NCI-H1694 (cell line): ENCODE measurements at places on chromosomes 7 and 10.

GRCh38 chr7:35026150-35026549, 11.1 kb downstream of the DPY19L1 start:
- no peak for DNase-seq

DNA sequence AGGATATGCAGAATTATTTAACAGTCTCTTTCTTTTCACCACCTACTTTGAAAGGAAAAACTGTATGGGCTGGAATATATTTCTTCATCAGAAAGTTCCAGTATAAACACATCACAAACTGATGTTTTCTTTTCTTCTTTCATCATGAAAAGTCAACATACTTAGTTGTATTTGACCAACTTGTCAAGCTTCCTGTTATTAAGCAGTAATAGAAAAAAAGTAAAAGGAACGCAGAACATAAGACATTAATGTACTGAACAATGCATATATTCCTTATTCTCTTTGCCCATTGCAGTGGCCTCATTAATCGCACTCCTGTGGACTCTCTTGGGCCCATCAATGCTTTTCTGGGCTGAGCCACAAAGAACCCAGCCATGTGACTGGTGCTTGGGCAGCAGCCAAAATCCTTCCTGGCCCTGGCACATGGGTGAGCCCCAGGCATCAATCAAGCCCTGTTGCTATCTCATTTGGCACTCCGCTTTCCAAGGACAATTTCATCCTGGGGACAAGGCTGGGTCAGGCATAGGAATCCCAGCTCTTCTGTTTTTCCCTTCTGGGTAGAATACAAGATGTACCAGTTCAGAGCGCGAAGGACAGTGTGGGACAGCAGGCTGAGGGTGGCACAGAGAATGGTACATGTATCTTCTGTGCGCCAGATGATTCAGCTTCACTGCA, 42.3 kb downstream of the RHOBTB1 start:
- DNase-seq = peak; percentile 3

DNA sequence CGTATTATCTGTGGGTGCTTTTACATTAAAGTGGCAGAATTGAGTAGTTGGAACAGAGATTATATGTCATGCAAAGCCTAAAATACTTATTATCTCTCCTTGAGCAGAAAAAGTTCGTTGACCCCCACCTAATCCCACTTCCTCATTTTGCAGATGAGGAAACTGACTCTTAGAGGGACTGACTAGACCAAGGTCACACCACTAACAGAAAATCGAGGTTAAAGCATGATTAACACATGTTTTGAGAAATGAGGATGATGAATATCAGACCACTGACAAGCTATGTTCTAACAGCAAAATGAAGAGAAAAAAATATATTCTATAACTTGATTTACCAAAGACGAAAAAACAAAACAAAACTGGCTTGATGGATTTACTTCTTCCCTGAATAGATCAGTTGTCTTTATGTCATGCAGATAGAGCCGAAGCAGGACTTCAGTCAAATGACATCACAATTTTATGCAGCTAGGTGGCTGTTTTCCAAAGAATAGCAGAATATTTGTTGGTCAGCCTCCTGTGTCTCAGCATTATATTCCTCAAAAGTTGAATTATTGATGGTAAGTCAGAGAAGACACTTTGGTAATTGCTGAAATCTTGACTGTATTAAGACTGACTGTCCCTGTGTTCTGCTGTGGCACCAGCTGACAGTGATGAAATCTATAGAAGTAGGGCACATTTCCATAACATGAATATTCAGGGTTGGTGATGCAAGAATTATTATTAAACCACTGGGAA, 24.2 kb upstream of the SMIM30 start:
- no peak for DNase-seq

GRCh38 chr7:98372993-98373392, 27.9 kb downstream of the BAIAP2L1 start:
- peak; percentile 94 for DNase-seq

DNA sequence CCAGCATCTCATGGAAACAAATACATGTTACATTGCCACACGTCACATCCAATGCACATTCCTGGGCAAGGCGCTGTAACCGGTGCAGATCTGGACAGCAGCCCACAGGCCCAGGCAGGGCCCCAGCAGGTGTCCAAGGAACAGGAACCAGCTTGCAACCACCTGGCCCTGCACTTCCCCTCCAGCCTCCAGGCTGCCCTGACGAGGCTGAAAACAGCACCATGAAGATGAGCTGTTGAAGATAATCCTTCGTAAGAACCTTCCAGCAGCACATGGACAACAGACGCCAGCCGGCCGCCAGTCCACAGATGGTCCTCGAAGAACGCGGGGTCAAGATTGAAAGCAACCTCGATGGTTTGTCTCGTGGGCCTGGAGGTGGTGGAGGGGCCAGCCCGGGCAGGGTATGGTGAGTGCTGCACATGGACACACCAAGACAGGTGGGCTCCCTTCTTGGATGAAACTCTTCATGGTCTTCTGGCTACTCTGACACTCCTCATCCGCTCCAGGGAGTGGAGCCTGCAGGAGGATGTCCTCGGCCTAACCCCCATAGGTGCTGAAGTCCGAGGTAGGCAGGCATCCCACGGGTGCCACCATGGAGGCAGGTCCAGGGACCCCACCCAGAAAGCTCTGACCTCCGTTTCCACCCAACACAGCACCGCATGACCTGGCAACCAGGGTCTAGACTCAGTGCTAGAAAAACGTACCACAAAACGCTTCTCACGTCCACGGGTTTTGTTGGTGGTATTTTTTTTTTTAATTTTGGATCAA, 22.9 kb downstream of the PDGFA start:
- DNase-seq = no peak

DNA sequence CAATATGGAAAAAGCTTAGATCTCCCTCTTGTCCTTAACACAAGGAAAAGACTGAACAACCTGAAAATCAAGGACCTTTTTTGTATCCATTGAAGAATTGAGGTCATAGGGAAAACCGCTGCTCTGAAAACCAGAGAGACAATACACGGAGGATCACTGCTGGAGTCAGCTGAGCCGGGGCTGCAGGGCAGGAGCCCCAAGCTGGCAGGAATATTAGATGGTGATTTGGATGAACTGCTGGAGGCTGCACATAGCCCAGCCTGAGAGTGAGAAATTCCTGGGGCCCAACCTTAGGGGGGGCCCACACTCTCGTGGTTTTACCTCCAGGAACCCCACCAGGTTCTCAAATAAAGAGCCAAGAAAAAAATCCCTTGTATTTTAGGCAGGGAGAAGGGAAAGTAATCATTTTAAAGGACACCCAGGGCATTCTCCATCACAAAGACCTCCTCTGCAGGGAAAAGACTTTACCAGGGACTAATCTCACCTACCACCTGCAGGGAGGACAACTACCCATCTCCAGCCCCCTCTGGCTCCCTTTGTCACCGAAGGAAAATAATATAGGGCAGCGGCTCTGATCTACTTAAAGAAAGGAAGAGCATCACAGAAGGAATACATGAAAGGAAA, 55.4 kb upstream of the RNF32 start:
- DNase-seq = no peak

GRCh38 chr10:97631098-97631497, 2.2 kb downstream of the MORN4 start:
- no peak for DNase-seq

DNA sequence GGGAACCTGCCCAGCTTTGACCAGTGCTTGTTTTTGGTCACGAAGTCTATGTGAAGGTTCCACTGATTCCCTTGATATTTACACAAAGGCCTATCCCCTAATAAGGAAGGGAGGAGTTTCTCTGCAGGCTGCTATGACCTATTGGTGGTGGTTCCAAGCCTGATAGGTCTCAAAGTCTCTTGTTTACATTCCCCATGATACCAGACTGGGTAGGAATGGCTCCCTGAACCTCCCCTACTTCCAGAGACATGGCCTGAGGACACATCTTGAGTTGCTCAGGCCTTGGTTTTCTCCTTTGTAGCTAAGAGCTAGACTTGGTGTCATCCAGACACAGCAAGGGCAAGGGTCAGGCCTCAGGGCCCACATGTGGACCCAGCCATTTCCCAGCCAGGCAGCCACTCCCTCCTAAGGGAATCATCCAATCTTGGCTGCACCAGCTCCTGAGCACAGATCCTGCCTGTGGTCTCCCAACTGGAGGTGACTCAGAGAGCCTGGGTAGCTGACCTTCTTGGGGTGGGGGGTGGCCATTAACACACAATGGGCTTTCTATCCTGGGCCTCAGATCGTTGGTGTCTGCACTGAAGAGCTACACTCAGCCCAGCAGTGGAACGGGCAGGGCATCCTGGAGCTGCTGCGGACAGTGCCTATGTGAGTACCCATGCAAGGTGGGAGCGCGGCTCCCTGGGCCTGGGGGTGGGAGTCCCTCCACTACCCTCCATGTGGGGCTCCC, 51.0 kb upstream of the TRIM8 start:
- DNase-seq = no peak
